ENCODE measurements at places on chromosomes 7 and 10.

- no peak for DNase-seq
Observed at GRCh38 chr10:26438534-26439341, 597 bp downstream of the APBB1IP start.

- DNase-seq, result no peak
Observed at GRCh38 chr7:158904599-158904998, 48.2 kb downstream of the DYNC2I1 start.

- DNase-seq, result no peak
Observed at GRCh38 chr10:29563420-29564035, 71.2 kb downstream of the SVIL start.

DNA sequence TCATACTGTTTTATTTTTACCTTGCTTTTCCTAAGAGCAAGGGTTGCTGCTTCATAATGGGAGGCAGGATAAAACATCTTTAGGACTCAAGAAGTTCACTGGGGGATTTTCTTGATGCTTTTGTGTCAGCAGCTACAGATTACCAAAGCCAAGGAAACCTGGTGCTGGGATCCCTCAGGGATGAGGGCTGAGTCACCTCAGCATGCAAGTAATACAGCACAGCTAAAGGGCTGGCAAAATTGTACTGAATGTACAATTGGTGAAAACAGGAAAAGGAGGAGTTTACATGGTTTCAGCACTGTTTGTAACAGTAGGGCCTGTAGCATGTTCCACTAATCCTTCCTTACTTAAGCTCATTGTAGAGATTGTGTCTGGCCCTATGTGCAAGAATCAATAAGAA is 1056.8 kb downstream of the SORCS1 start:
- DNase-seq, result no peak

- DNase-seq, result no peak
Observed at GRCh38 chr7:111413739-111414138, 148.6 kb downstream of the IMMP2L start.
